ENCODE measurements at places on chromosomes 6 and 20.

DNA sequence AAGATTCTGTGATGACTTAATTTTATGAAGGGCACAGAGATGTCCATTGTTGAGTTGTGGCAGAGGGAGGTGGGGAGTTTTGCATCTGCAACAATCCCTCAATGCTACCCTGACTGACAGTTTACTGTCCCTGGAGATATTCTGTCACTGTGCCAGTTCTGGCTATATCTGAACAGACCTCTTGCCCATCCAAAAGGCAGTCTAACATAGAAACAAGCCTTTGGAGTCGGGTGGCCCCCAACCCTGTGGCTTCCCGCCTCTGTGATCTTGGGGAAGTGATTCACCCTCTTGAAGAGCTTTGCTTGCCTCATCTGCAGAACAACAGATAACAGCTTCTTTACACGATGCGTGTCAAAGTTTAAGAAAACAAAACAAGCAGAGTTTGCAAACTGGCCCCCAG is 3.8 kb upstream of the E2F1 start:
- DNase-seq: no peak

DNA sequence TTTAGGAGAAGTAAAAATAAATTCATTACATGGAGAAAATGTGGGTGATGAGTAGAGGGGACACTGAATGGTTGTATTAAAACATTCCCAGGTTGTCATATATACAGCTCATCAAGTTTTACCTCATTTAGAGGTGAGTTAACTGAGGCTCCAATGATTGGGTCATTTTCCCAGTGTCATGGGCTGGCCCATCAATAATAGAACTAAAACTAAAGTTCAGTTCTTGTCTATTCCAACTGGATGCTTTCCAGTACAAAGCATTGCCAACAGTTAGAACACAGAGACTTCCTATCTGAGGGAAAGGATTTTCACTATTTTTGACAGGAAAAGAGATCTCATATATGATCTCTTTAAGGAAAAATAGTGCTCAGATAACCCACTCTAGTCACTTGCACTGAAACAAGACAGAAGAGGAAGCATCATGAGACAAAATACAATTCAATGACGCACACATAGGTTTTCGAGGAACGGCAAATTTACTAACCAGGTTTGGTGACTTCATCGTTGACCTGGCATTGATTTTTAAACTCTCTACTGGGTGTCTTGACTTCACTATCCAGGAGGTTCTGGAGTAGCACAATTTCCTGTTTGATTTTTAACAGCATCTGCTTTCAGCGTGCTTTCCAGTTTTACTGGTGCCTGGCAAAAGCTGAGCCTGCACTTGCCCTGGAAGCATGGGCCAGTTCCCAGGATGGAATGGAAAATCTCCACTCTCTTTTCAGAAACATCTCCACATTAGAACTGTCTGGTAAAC is 195.5 kb upstream of the FBXL4 start:
- DNase-seq: no peak

GRCh38 chr20:43985608-43986316 is 71.1 kb downstream of the TOX2 start:
- no peak for DNase-seq

DNA sequence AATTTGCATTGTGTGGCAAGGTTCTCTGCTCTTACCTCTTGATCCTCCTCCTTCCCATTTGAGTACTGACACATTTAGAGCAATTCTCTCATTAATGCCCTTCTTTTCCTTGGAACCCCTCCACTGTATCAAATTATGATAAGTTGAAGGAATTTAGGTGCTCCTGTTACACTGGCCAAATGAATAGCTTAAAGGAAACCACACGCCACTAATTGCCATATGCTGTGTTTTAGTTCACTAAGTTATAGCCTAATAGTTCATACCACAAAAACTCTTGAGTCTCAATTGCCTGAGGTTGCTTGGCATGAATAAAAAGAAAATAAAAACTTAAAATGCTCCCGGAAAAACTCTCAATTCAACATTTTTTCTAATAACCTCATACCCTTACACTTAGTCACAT is 1239.3 kb downstream of the EPHA7 start:
- DNase-seq: no peak

GRCh38 chr6:113104951-113105350 is 752.2 kb upstream of the MARCKS start:
- no peak for DNase-seq

- DNase-seq: no peak
These were observed 263.0 kb downstream of the PAX1 start for GRCh38 chr20:21968486-21968885.

GRCh38 chr6:78589436-78589835 is 277.9 kb upstream of the IRAK1BP1 start:
- no peak for DNase-seq

GRCh38 chr6:55220961-55221360 is 46.6 kb downstream of the HCRTR2 start:
- no peak for DNase-seq

GRCh38 chr6:157663261-157663660 is 159.8 kb upstream of the SNX9 start:
- DNase-seq: no peak

DNA sequence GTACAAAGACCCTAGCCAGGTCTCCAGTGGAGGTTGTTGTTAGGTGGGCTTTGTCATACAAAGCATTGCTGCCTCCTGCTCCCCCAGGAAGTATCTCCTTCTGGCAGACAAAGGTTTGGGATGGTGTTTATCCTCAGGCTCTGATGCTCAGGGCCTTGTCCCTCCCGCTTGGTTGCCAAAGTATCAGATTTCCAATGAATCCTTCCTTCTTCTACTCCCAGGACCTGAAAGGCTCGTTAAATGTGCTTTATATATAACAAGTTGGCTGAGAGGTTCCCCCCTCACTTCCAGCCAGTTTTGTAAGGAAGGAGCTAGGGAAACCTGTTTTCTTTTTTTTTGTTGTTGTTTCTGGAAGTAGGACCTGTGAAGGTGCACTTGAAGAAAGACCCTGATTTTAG is 14.4 kb downstream of the PTK7 start:
- no peak for DNase-seq

All from activated naive CD4-positive, alpha-beta T cell (primary cell).